ENCODE measurements at places on chromosomes 3 and 15.

- DNase-seq: no peak
These were observed 167.6 kb downstream of the ECT2 start for GRCh38 chr3:172918165-172918564.

GRCh38 chr3:2948882-2949281, 161.3 kb downstream of the IL5RA start:
- DNase-seq: no peak

DNA sequence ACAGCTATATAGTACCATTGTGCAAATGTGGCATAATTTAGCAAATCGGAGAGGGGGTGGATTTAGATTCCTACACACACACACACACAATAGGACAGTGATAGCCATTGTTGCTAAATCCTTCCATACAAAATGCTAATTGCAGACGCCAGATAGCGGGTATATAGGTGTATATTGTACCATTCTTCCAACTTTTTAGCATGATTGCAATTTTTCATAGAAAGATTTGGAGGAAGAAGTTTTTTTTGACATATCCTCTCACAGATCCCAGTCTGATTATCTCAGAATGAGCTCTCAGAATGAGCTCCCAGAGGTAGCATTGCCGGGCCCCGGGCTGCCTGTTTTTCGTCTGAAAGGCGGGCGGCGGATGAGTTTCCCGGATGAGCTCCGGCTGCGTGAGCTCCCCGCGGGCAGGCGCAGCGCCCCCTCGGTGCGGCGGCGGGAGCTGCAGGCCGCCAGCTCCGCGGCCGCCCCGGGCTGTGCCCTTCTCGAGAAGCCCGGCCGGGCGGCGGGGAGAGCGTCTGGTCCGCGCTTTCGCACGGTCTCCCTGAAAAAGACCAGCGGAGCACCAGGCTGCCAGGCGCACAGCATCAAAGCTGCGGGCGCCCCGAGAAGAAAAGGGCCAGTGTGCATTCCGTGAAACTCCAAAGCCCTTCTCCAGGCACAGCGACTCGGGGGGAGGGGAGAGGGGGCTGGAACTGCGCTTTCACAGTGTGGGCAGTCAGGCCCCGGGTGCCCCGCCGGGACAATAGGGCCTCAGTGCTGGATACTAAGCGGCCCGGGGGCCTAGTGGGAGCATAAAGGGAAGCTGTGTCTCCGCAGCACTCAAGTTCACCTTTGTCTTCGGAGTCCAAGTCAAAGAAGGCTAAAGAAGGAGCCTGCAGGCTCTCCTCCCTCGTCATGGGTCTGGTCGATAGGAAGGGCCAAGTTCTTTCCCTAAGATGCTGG, 12.0 kb upstream of the SHC4 start:
- DNase-seq: peak; percentile 88

DNA sequence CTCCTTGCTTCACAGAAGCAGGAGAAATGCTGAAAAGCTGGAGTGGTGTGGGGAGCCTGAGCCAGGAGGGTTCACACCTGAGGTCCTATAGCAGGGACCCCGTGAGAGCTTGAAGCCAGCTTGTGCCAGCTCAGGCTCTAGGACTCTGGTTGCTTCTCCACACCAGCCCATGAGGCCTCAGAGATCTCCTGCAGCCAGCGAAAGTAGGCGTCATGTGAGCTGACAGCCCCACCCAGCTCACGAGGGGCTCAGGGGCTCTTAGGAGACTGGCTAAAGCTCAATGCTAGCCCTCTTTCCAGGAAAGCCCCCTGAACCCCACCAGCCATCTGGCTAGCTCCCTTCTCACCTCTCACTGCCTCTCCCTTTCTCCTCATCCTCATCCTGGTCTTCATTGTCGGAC, 16.9 kb upstream of the CPEB1 start:
- DNase-seq: no peak

DNA sequence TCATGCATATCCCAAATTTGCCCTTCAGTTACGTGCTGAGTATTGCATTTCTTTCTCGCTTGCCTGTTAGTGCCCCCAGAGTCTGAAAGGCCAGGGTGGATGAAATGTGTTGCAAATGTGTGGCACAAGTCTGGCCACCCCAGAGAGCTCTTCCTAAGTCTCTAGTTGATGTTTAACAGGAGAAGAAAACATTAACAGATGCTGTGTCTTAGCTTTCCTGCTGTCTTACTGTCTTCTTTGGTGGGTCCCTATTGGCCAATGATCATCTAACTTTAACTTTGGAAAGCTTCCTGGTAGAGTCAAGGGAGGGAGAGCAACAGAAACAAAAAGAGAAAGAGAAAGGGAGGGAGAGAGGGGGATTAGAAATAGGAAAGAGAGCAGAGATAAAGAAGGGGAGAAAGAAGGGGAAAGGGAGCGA, 76.7 kb upstream of the P3H2 start:
- DNase-seq: no peak

- peak; percentile 85 for DNase-seq
These were observed 18.9 kb upstream of the TGM5 start for GRCh38 chr15:43285609-43286037.

- DNase-seq: no peak
These were observed 21.2 kb downstream of the WHAMM start for GRCh38 chr15:82830427-82831173.

- no peak for DNase-seq
These were observed 68.6 kb downstream of the ABHD5 start for GRCh38 chr3:43759297-43759782.

DNA sequence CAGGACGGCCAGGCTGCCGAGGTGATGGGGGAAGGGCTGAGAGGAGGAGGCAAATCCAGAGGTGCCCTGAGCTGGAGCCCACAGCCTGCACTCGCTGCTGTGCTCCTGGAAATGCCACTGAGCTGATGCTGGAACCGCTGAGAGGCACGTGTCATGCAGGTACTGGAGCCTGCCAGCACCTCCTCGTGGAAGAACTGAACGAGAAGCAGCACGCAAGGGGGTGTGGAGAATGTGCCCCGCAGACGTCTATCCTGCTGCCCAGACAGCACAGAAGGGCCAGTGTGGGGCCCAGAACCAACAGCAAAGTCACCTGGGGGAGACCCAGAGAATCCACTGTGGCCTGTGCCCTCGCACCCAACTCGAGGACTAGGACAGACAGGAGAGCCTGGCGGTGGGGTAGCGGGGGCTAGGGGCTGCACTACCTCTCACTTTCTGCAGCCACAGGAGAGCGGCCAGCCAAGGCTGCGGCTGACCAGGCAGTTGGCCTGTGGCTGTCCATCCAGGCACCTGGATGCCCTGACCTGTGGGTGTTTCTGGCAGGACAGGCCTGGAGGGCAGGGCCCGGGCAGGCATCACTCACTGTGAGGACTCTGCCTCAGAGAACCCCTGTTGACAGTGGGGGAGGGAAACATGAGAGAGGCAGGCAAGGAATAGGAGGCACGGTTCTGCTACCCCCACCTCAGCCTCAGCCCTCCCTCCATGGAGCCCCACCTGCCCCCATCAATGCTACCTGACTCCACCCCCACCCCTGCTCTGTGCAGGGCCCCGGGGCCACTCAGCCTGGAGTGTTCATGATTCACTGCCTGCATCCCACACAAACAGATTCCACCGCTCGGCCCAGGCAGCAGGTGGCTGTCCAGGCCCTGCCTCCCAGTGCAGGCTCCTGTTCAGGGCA, 213.1 kb downstream of the TBC1D2B start:
- no peak for DNase-seq

DNA sequence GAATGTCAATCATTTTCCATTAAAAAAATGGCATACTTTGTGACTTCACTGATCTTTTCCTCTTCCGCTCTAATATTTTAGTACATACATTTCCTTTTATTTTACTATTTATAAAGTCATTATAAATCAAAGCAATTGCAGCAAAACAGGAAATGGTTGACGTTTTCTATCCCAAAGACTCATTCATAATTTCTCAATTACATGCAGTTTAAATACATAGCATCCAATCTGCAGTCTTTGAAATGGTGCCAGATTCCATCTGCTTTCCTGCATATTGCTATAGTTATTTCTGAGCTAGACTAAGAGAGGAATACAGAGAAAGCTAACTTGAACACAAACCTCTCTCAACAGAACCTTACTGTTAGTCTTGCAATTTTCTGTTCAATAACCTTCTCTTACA, 179.8 kb downstream of the ZPLD1 start:
- no peak for DNase-seq

DNA sequence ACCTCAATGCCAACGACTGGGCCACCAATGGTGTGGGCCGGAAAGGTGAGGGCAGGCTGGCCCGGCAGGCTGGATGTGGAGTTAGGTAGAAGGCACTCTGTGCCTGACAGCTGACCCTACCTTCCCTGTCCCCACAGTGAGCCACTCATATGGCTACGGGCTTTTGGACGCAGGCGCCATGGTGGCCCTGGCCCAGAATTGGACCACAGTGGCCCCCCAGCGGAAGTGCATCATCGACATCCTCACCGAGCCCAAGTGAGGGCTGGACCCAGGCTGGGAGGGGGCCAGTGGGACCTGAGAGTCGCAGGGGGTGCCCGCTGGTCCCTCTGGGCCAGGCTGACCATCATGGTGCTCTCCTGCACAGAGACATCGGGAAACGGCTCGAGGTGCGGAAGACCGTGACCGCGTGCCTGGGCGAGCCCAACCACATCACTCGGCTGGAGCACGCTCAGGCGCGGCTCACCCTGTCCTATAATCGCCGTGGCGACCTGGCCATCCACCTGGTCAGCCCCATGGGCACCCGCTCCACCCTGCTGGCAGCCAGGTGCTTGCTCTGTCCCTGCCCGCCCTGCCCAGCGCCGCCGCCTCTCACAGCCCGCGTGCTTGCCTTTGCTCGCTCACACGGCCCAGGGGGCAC, 4.5 kb upstream of the FES start:
- no peak for DNase-seq

DNA sequence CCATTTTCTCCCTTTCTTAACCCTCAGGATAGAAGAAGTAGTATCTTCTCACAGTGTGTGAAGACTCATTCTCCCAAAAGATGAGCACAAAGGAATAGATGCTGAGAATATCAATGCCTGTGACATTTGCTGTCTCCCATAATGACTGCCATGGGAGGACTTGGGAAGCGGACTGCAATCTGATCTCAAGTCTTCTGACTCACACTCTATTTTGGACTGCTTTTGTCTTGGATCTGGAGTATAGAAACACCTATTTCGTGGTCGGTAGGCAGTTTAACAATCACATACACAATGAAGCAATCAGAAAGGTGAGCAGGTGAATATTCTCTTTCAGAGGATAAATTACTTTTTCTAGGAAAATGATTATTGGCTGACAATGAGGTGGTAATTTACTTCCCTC, 852.0 kb downstream of the FHIT start:
- DNase-seq: no peak

- DNase-seq: no peak
These were observed 200.6 kb downstream of the GHSR start for GRCh38 chr3:172247525-172248274.

DNA sequence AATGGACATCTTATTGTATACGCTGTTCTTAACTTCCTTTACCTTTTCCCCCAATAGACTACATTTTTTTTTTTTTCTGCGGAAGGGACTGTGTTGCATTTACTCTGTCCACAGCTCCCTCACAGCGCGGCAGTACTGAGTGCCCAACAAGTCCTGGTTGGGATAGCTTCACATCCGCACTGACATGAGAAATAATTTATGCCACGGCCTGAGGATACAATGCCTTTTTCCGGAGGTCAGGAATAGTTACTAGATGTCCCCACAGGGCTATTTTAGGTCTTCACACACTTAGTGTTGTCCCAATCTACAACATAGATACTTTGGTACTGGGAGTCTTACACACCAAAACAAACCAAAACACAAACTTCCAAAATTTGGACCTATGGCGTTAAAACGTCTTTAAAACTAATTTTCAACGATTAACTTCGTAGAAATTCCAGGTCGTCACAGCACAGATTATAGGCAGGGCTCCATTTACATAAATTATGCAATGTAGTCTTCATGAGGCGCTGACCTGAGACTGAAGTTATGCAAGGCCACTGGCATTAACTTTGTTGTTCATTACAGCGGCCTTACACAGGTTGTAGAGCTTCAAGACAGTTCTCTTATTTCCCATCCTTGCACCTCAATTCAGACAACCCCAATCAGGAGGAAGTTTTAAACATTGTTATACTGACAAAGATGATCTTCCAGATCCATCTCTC, 989 bp upstream of the PPIB start:
- no peak for DNase-seq

- DNase-seq: no peak
These were observed 114.5 kb downstream of the FOXB1 start for GRCh38 chr15:60118626-60119025.

DNA sequence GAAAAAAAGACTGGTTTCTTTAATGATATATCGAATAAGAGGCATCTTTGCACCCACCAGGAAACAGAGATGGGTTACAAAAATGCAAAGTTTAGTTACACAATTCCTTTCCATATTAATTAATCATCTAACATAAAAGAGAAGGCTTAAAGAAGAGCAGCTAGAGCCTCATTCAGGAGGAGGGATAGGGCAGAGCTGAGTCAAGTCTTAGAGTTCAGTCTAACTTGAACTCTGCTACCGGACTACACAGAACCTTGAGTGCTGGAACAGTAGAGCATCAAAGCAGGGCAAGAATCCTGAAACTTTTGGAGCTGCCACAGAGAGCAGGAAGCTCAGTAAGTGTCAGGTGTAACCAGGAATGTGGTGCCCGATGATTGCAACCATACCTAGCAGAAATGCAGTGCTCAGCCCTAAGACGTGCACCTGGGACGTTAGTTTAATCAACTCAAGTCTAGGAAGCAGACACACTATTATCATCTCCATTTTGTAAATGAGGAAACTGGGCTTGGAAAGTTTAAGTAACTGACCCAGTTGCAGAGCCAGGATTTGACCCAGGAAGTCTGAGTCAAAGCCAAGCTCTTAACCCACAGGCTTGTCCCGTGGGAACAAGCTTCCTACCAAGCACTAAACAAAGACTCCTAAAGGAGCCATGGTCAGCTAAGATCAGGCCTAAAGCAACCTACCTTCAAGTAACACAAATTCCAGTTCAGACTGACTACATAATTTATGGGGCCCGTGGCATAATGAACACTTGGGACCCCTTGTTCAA, 187.4 kb downstream of the FOXP1 start:
- no peak for DNase-seq

DNA sequence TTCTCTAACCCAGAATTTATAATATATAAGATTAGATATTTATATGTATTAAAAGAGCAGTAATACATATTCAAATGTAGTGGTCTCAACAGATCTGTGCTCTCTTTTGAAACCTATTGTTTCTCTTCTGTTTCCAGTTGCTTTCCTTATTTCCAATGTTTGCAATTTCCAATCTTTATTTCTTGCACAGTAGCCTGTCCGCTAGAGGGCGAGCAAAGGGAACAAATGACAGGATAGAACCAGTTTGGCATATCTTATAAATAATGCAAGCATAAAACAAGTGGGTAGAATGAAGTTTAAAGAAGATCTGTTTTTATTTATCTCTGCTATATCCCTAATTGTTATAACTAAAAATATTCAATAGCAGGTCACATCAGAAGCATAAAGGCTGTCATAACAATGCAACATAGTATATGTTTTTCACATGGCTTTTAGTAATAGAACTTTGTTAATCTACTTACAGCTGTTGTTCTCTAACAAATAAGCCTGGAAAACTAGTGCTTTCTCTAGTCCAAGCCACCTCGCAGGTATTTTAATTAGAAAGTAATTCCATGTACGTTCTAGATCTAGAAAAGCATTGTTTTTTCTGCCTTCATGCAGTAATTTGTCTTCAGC, 15.1 kb upstream of the TCAIM start:
- DNase-seq: peak; percentile 20
